ENCODE measurements at places on chromosomes 12 and 14.

DNA sequence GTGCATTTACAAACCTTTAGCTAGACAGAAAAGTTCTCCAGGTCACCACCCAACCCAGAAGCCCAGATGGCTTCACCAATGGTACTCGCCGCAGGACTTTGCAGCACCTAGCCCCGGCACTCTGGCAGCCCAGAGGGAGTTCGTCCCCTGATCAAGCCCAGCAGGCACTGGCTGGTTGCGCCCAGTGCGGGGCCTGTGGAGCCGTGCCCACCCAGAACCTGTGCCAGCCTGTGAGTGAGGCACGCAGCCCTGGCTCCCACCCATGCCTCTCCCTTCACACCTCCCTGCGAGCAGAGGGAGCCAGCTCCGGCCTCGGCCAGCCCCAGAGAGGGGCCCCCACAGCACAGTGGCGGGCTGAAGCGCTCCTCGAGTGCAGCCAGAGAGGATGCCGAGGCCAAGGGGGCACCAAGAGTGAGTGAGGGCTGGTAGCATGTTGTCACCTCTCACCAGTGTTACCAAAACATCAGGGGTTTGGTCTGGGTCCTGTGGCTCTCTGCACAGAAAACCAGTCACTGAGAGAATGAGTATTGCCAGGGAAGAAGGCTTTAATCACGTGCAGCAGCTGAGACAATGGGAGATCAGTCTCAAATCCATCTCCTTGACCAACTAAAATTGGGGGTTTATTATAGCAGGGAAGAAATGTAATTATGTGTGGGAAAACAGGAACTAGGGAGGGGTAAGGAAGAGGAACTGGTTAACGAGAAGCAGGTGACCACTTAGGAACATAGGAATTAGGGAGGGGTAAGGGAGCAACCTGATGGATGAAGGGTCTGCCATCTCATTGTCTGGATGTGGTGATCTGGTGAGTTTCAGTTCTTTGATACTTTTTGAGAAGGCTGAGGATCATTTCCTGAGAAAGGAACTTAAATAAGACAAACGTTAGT is 151.3 kb downstream of the NUBPL start:
- no peak for DNase-seq

DNA sequence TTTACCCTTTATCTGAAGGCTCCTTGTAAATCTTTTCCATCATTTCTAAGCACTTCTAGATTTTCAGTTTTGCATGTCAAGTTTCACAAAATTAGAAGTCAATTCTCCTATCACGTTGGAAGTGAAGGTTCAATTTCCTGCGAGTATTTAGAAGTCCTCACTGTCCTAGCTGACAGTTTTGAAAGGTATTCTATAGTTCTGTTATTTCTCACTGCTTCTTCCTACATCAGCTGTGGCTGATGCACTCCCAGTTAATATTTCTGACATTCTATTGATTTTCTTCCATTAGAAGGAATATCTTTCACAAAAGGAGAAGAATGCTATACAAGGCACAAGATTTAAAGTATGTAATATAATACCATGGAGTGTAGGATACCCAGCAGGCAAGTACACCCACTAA is 15.8 kb upstream of the TMCC3 start:
- no peak for DNase-seq

DNA sequence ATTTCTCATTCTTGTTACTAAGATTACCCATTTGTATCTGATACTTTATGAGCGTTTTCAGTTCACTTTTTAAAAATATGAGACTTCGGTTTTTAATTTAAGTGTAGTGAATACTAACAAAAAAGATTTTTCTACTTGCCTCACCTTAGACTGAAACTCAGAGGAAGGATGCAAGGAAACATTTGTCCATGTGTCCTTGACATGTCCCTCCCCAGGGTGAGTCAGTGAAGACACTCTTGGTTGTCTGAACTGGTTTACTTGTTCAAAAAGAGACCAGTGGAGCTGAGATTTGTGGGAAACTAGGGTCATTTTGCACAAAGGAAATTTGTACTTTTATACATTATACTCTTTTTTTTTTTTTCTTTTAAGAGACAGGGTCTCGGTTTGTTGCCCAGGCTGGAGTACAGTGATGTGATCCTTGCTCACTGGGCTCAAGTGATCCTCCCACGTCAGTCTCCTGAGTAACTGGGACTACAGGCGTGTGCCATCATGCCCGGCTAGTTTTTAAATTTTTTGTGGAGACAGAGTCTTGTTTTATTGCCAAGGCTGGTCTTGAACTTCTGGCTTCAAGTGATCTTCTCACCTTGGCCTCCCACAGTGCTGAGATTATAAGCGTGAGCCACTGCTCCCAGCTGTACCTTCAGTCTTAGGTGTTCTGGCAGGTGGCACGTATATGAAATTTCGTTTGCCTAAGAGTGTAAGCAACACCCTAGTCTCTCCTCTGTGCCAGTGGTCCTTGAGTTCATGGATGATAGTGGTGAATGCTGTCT is 56.7 kb downstream of the PPFIBP1 start:
- no peak for DNase-seq

GRCh38 chr12:9782547-9783382 is 22.1 kb upstream of the CD69 start:
- no peak for DNase-seq
